T follicular helper cell (primary cell): ENCODE measurements at places on chromosomes 5 and 9.

- DNase-seq, result no peak
Measured at GRCh38 chr9:90365666-90366065, 277.0 kb downstream of the DIRAS2 start.

DNA sequence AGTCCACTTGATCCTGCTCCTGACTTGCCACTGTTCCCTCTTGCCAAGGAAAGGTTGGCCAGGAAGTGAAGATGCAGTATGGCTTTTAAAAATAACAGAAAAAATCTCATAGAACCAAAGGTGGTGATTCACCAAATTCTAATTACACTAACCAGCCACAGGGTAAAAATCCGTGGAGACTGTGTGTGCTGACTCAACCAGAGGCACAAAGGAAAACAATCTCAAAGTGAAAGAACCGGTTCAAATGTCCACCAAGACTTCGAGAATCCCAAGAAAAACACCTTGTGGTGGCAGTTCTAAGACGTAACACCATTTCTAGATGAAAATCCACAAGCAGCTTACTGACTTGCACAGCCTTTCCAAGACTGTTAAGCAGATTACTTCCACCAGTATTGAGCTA lies 279.1 kb downstream of the TLE1 start:
- no peak for DNase-seq

GRCh38 chr9:36137392-36138004 lies 965 bp downstream of the GLIPR2 start:
- no peak for DNase-seq

GRCh38 chr9:118364266-118365106 lies 660.3 kb downstream of the TLR4 start:
- no peak for DNase-seq

GRCh38 chr5:144585681-144586080 lies 415.0 kb downstream of the KCTD16 start:
- DNase-seq, result no peak

- no peak for DNase-seq
Measured at GRCh38 chr9:106784076-106784475, 78.9 kb upstream of the ZNF462 start.
